ENCODE measurements at places on chromosomes 1 and 21.

DNA sequence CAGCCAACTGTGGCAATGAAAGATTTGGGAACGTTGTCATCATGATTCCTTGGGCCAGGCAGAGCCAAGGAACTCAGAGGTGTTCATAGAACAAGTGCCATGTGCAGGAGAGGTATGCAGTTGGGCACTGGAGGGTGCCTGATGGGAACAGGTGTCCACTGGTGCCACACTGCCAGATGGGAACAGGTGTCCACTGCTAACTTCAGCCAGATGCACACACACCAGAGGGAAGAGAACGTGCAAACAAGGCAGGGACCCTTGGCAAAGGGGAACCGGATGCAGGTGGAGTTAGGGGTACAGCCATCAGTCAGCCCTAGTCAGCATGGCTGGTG, 13.5 kb downstream of the OLFML2B start:
- DNase-seq: no peak

GRCh38 chr1:79043506-79043905, 37.0 kb upstream of the ADGRL4 start:
- no peak for DNase-seq

DNA sequence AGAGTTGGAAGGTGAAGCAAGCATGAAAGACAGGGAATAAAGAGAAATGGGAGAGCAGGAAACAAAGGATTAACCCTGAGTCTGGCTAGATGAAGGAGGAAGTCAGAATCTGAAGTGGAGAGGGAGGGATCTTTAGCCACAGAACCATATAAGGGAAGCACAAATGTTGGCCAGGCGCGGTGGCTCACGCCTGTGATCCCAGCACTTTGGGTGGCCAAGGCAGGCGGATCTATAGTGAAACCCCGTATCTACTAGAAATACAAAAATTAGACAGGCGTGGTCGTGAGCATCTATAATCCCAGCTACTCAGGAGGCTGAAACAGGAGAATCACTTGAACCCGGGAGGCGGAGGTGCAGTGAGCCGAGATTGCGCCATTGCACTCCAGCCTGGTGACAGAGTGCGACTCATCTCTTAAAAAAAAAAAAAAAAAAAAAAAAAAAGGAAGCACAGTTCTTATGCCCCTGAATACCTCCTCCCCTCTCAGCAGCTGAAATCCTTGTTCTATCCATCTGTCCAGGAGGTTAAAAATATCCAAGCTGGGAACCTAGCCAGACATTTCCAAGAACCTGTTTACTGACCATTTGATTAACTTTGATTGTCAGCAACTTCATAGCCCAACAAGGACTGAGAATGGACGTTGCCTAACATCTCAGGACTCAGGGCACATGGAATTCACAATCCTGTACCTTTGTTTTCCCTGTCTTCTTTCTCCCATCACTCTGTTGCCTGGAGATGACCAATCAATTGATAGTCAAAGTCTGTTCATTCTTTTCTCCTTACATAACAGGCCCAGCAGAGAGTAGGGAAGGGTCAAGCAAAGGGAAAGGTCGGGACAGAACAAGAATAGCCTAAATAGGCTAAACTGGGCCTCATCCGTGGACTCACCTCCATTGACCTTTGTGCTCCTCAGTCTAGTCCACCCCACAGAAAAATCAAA, 10.6 kb downstream of the TXNIP start:
- DNase-seq: peak; percentile 64

GRCh38 chr1:27931184-27931583, 3.6 kb upstream of the SMPDL3B start:
- DNase-seq: no peak

GRCh38 chr1:234969581-234970400, 158.8 kb downstream of the TOMM20 start:
- DNase-seq: no peak

DNA sequence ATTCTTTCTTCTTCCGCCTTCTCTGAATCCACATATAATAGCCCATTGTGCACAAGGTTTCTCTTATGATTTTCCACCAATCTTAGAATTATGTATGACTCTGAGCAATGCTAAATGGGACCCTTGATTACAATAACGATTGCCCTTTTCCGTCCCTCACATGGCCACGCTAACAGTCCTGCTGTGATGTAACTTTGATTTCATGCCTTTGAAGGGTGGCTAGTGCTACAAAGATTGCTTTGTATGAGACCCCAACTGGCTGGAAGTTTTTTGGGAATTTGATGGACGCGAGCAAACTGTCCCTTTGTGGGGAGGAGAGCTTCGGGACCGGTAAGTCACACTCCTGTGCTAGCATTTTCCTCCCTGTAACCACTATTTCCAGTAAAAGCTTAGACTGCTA, 45.3 kb downstream of the PGM1 start:
- no peak for DNase-seq

- no peak for DNase-seq
Measured at GRCh38 chr1:3002349-3003038, 18.8 kb upstream of the ACTRT2 start.

All from suppressor macrophage treated with lipopolysaccharide for 4 hours (primary cell).